Activated CD8-positive, alpha-beta T cell treated with anti-CD3 and anti-CD28 coated beads, Interleukin-2, amount 10 ng/mL, durations not matched to agents 7 days and 5 days (primary cell): ENCODE measurements at places on chromosomes 7 and 10. TPM values are rescaled to one million over a fixed set of nuclear protein-coding genes. Genes with fewer than 3 reads are reported as not detected.

GRCh38 chr10:106799776-106800175 is 364.7 kb downstream of the SORCS1 start:
- no peaks in the 10 kb centered on the region for H3K4me1 ChIP-seq
- DNase-seq: no peak
- H3K36me3 ChIP-seq: no peaks in the 10 kb centered on the region
- no peak overlapping the region for H3K27ac ChIP-seq
- H3K27me3 ChIP-seq: no peaks in the 10 kb centered on the region

DNA sequence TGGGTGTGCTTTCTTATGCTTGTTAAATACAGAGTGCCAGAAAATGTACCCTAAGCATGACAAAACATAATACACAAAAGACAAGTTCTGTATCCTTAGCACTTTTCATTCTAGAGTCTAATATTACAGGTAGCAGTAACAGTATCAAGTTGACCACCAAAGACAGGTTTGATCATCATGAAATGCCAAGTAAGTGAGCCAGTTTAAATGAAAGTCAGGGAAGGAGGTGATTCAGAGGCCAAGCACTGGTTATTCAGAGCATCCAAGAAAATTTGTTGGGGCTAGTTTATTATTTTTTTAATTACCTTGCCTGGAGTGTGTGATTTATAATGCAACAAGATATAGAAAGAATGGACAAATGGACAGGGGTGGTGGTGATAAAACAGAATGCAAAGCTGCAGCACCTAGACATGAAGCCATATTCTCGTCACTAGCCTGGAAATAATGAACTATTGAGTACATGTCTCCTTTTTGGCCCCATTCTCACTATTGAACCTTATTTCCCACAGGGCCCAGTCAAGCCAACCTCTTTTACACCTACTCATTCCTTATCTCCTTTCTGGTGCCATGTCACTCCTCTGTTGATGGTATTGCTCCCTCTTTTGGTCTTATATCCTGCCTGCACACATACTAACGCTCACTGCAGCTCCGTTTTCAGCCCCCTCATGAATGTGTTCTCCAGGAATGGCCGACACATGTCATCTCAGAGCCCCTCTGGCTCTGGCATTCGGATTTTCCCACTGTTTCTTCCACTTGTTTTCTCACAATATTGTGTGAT is 78.6 kb upstream of the GLCCI1 start:
- no peak overlapping the region for H3K27ac ChIP-seq
- no peak for DNase-seq
- H3K36me3 ChIP-seq: peaks cover 3% of the 10 kb centered on the region
- H3K27me3 ChIP-seq: no peaks in the 10 kb centered on the region
- no peak overlapping the region for H3K4me3 ChIP-seq
- H3K4me1 ChIP-seq: no peaks in the 10 kb centered on the region

DNA sequence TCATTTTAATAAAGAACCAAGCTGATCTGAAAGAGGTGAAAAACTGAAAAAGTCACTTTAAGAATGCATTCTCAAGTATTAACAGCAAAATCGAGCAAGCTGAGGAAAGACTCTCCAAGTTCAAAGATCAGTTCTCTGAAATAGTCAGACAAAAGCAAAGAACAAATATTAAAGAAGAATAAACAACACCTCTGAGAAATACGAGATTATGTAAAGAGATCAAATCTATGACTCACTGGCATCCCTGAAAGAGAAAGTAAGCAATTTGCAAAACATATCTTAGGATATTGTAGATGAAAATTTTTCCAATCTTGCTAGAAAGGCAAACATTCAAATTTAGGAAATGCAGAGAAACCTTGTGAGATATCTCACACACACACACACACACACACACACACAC is 138.4 kb upstream of the HGF start:
- no peak overlapping the region for H3K27ac ChIP-seq
- H3K27me3 ChIP-seq: no peaks in the 10 kb centered on the region
- no peaks in the 10 kb centered on the region for H3K36me3 ChIP-seq
- no peak overlapping the region for H3K4me3 ChIP-seq
- no peaks in the 10 kb centered on the region for H3K4me1 ChIP-seq

DNA sequence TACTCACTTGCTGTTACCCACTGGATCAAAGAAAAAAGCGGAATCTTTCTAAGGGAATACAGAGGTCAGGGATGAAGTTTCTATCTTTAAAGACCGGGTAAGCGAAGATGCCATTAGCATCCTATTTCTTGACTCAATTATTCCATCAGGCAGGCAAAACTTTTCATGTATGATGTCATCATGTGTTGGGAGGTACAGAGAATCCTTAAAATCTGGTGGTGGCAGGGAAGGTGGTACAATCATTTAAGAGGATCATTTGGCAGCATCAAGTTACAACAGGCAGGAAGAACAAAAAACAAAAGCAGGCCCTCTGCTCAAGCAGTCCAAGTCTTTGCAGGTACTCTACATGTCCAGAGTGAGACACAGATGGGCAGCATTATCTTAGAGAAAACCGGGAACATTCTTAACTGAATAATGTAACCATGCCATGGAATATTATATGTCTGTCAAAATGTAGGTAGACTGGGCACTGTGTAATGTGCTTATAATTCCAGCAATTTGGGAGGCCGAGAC is 3.8 kb downstream of the URGCP start:
- no peak overlapping the region for H3K27ac ChIP-seq
- no peak overlapping the region for H3K4me3 ChIP-seq
- peaks cover 24% of the 10 kb centered on the region for H3K4me1 ChIP-seq
- H3K36me3 ChIP-seq: peaks cover 1% of the 10 kb centered on the region

DNA sequence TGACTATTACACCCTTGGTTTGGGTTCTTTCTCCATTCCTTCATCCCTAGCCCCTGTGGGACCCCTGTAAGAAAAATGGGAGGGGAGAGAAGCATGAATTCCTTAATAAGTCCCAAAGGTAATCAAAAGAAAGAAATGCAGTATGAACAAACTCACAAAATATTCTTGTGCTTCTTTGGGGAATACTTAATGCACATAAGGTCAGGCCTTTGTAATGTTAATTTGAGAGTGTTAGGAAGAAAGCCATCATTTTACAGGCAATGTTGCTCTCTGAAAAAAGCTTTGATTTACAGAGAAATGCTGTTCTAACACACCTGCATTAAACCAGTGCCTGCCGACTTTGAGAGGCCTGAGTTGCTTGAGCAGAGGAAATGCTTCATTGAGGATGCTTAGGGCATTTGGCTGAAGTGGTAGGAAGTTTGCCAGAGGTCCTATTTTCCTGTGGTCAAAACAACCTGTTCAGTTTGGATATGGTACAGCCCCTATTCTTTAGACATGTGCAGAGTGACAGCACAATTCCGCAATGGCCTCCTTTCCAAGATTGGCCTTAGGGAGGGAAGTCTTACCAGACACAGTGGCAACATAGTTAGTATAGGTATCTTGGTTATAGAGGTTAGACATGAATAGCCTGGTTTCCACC is 643.4 kb downstream of the AUTS2 start:
- no peak for DNase-seq
- H3K27me3 ChIP-seq: no peaks in the 10 kb centered on the region
- no peaks in the 10 kb centered on the region for H3K36me3 ChIP-seq

- H3K27ac ChIP-seq: no peak overlapping the region
- H3K27me3 ChIP-seq: peaks cover 4% of the 10 kb centered on the region
- H3K4me3 ChIP-seq: no peak overlapping the region
- no peak for DNase-seq
- no peaks in the 10 kb centered on the region for H3K36me3 ChIP-seq
Measured at GRCh38 chr10:48187126-48187525, 87.4 kb downstream of the FRMPD2 start.

CCL26 gene
- not detected for total RNA-seq

FGFR2 gene
- total RNA-seq: not detected
